ENCODE measurements at places on chromosomes 4 and X. TPM values are rescaled to one million over a fixed set of nuclear protein-coding genes. Genes with fewer than 3 reads are reported as not detected.

The GPAT3 gene
- 0.76 TPM for total RNA-seq

The DCAF4L1 gene
- total RNA-seq: 0.22 TPM

The SLITRK4 gene
- not detected for total RNA-seq

The SPARCL1 gene
- not detected for total RNA-seq

The PRICKLE3 gene
- total RNA-seq: 13.8 TPM

The RAB28 gene
- total RNA-seq: 16.9 TPM

The WDFY3 gene
- total RNA-seq: 0.05 TPM

The CTAG2 gene
- total RNA-seq: not detected

The NALF2 gene
- not detected for total RNA-seq

- DNase-seq: no peak
- H3K27ac ChIP-seq: no peak overlapping the region
- peaks cover 3% of the 10 kb centered on the region for H3K4me1 ChIP-seq
- no peaks in the 10 kb centered on the region for H3K36me3 ChIP-seq
Measured at GRCh38 chrX:31092476-31092875, 20.6 kb upstream of the FTHL17 start.

- H3K27me3 ChIP-seq: peaks cover 2% of the 10 kb centered on the region
- peak overlapping the region; percentile 80 for H3K27ac ChIP-seq
- H3K4me3 ChIP-seq: peak overlapping the region; percentile 78
Measured at GRCh38 chr4:148445860-148446330, 3.7 kb upstream of the NR3C2 start.

DNA sequence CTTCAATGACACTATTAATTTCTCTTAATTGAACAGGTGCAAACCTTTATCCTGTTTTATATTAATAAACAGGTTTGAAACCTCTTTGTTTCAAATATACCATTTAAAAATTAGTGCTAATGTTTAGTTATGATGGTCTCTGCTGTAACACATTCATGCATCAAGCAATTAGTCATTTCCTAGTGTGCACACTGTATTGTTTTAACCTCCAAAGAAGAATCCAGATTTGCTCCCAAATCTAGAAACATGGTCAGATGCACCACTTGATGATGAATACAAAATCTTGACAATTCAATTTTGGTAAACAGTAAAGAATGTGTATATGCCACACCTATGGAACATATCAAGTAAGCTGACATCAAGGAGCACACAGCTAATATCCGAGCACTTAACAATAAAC, 157.1 kb downstream of the TRIML1 start:
- no peaks in the 10 kb centered on the region for H3K36me3 ChIP-seq
- no peak overlapping the region for H3K27ac ChIP-seq
- DNase-seq: no peak
- no peaks in the 10 kb centered on the region for H3K4me1 ChIP-seq
- H3K27me3 ChIP-seq: no peaks in the 10 kb centered on the region

DNA sequence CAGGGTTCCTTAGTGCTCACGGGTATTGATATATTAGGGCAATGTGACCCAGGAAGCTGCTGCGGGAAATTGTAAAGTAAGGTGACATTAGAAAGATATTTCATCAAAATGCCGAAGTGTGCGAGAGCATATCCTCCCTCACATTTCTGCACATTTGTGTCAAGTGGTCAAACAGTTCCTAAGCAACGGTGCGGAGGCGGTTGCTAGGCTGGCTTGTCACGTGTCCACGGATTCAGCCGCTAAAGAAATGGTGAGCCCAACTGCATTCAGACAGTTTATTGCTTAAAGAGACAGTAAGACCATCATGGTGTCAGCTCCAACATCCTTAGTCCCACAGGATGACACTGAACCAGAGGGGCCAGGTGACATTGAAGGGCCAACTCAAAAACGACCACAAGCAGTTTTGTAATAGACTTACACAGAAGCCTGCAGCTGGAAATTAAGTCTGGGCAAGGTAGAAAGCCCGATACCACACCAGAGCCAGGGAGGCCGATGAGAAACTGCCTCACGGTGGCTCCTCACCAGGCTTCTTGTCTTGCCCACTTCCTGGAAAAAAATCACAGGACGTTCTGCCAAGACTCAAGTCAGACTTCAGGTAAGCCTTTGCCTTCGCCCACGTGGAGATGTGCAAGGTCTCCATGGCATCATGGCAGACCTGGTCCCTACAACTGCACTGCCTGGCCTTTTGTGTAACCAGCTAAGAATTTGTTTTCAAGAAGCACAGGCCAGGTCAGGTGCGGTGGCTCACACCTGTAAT, 50.4 kb downstream of the USP11 start:
- no peaks in the 10 kb centered on the region for H3K4me1 ChIP-seq
- no peaks in the 10 kb centered on the region for H3K27me3 ChIP-seq
- H3K36me3 ChIP-seq: no peaks in the 10 kb centered on the region

DNA sequence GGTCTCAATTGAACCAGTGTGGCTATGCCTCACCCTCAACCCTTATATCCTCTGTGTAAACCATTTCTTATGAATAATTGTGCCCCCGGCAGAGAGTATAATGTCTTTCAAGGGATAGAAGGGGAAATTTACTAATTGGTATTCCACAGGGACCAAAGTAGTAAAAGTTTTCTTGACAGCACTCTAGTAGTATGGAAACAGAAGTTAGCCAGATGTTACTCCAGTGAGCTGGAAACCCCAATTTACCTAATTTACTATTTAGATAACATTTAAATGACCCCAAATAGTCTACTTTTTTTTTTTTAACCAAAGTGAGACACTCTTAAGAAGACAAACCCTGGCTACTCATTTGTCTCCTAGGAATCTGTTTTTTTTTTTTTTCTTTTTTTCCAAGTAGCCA, 32.3 kb downstream of the DTHD1 start:
- peak overlapping the region; percentile 38 for H3K27ac ChIP-seq
- no peak for DNase-seq
- H3K4me1 ChIP-seq: peaks cover 53% of the 10 kb centered on the region
- H3K4me3 ChIP-seq: no peak overlapping the region
- H3K27me3 ChIP-seq: no peaks in the 10 kb centered on the region
- no peaks in the 10 kb centered on the region for H3K36me3 ChIP-seq

GRCh38 chr4:107279733-107280132, 243.6 kb upstream of the DKK2 start:
- no peak for DNase-seq
- H3K36me3 ChIP-seq: no peaks in the 10 kb centered on the region
- H3K27me3 ChIP-seq: no peaks in the 10 kb centered on the region
- H3K4me1 ChIP-seq: no peaks in the 10 kb centered on the region
- H3K27ac ChIP-seq: no peak overlapping the region

DNA sequence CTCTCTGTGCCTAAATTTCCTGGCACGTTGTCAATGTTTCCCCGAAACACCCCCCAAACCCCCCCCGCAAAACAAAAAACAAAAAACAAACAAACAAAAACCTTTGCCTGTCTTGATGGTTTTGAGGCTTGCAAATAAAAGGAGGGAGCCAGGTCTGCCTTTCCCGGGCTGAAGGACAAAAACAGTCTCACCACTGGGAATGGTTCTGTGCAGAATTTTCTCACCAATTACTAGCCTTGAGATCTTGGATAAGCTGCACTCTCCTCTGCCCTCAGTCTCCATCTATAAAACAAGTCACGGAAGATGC, 15.5 kb downstream of the NKX3-2 start:
- H3K27ac ChIP-seq: peak overlapping the region; percentile 42
- H3K36me3 ChIP-seq: no peaks in the 10 kb centered on the region

- no peak for DNase-seq
- H3K36me3 ChIP-seq: peaks cover 8% of the 10 kb centered on the region
- no peak overlapping the region for H3K27ac ChIP-seq
- peaks cover 20% of the 10 kb centered on the region for H3K27me3 ChIP-seq
- H3K4me3 ChIP-seq: no peak overlapping the region
- peaks cover 4% of the 10 kb centered on the region for H3K4me1 ChIP-seq
Measured at GRCh38 chr4:2101346-2102044, 42.4 kb downstream of the NAT8L start.

- H3K4me1 ChIP-seq: no peaks in the 10 kb centered on the region
- H3K27me3 ChIP-seq: peaks cover 12% of the 10 kb centered on the region
- no peaks in the 10 kb centered on the region for H3K36me3 ChIP-seq
- H3K27ac ChIP-seq: no peak overlapping the region
- DNase-seq: no peak
Measured at GRCh38 chrX:22541926-22542325, 269.2 kb downstream of the CBLL2 start.

- no peaks in the 10 kb centered on the region for H3K36me3 ChIP-seq
- peaks cover 10% of the 10 kb centered on the region for H3K27me3 ChIP-seq
- peaks cover 60% of the 10 kb centered on the region for H3K4me1 ChIP-seq
- H3K27ac ChIP-seq: no peak overlapping the region
- no peak for DNase-seq
Measured at GRCh38 chr4:159174645-159175084, 71.8 kb downstream of the RAPGEF2 start.

DNA sequence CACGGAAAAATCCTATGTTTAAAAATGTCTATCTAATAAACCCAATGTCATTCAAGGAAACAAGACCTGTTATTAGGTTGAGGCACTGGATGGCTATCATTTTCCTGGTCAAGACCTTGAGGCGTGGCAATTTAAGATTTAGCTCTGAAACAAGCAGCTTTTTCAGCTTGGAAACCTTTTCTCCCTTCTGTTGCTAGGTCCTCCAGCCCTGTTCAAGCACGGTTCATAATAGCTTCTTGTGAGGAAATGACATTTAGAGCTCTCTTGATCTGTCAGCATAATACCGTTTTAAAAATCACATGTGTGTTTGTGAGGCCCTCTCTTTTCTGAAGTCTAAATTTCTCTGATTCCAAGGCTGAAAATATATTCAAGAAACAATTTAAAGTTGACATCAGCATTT, 133.6 kb upstream of the GRPR start:
- no peaks in the 10 kb centered on the region for H3K27me3 ChIP-seq
- H3K36me3 ChIP-seq: no peaks in the 10 kb centered on the region
- peaks cover 26% of the 10 kb centered on the region for H3K4me1 ChIP-seq
- peak overlapping the region; percentile 53 for H3K27ac ChIP-seq

GRCh38 chrX:119541188-119541587, 24.0 kb downstream of the STEEP1 start:
- no peaks in the 10 kb centered on the region for H3K27me3 ChIP-seq
- H3K36me3 ChIP-seq: peaks cover 41% of the 10 kb centered on the region
- no peaks in the 10 kb centered on the region for H3K4me1 ChIP-seq
- no peak overlapping the region for H3K4me3 ChIP-seq
- H3K27ac ChIP-seq: no peak overlapping the region

DNA sequence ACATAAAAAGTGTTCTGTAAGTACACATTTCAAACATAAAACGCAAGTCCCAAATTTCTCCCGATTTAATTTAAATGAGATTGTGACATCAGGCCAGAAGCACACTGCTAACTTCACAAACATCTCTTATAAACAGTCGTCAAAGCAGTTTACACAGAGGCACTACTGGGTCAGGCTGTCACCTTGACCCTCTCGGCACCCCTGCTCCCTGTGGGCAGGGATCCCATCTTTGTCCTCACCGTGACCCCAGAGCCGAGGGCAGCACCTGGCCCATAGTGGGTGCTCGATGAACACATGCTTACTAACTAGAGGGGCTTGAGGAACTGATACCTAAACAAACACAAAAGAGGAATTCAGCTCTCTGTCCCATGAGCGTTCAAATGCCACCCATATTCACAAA, 22.2 kb downstream of the QDPR start:
- DNase-seq: no peak
- no peak overlapping the region for H3K4me3 ChIP-seq
- H3K27ac ChIP-seq: no peak overlapping the region
- H3K36me3 ChIP-seq: peaks cover 50% of the 10 kb centered on the region

GRCh38 chrX:110210417-110211139, 107.3 kb downstream of the AMMECR1 start:
- H3K36me3 ChIP-seq: peaks cover 10% of the 10 kb centered on the region
- DNase-seq: no peak
- H3K27me3 ChIP-seq: no peaks in the 10 kb centered on the region
- H3K27ac ChIP-seq: no peak overlapping the region

- H3K36me3 ChIP-seq: no peaks in the 10 kb centered on the region
- no peak overlapping the region for H3K4me3 ChIP-seq
- no peak overlapping the region for H3K27ac ChIP-seq
- no peaks in the 10 kb centered on the region for H3K4me1 ChIP-seq
- no peak for DNase-seq
- H3K27me3 ChIP-seq: no peaks in the 10 kb centered on the region
Measured at GRCh38 chr4:16302648-16303047, 76.4 kb upstream of the TAPT1 start.

- H3K27ac ChIP-seq: no peak overlapping the region
- H3K36me3 ChIP-seq: no peaks in the 10 kb centered on the region
- peaks cover 11% of the 10 kb centered on the region for H3K4me1 ChIP-seq
- no peak overlapping the region for H3K4me3 ChIP-seq
- no peaks in the 10 kb centered on the region for H3K27me3 ChIP-seq
- no peak for DNase-seq
Measured at GRCh38 chr4:104868533-104868932, 278.1 kb upstream of the TET2 start.

GRCh38 chr4:26032630-26033317, 118.8 kb downstream of the SMIM20 start:
- DNase-seq: no peak
- no peak overlapping the region for H3K27ac ChIP-seq
- no peaks in the 10 kb centered on the region for H3K36me3 ChIP-seq
- H3K27me3 ChIP-seq: peaks cover 11% of the 10 kb centered on the region
- no peak overlapping the region for H3K4me3 ChIP-seq

DNA sequence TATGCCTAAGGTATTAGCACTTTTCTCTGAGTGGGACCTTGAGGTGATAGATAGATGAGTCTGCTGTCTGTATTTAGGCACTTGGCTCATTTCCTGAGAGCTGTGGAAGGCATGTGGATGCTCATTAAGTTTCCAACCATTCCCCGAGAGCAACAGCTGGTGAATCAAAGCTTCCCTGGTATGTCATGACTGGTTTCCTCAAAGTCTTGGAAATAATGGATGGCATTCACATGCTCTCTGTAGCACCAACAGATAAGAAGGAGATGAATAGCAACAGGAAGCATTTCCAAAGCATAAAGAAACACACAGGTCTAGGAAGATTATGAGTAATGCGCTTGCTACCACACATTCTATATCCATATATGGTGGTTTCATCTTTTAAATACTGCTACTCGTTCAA, 118.3 kb upstream of the ETNPPL start:
- H3K4me3 ChIP-seq: no peak overlapping the region
- no peaks in the 10 kb centered on the region for H3K36me3 ChIP-seq
- DNase-seq: no peak
- peaks cover 4% of the 10 kb centered on the region for H3K27me3 ChIP-seq
- no peaks in the 10 kb centered on the region for H3K4me1 ChIP-seq
- H3K27ac ChIP-seq: no peak overlapping the region

Measured in activated B cell treated with CpG ODN at 0.5 μM for 24 hours (primary cell).